DMS 273 treated with DMSO at 0.1 percent for 48 hours (cell line): ENCODE measurements at places on chromosomes 7 and 10.

GRCh38 chr7:15490291-15490690 lies 71.5 kb downstream of the AGMO start:
- DNase-seq, result no peak

- no peak for DNase-seq
These were observed 4.4 kb upstream of the STEAP4 start for GRCh38 chr7:88310956-88311674.

GRCh38 chr10:77680065-77680464 lies 42.5 kb upstream of the KCNMA1 start:
- no peak for DNase-seq

DNA sequence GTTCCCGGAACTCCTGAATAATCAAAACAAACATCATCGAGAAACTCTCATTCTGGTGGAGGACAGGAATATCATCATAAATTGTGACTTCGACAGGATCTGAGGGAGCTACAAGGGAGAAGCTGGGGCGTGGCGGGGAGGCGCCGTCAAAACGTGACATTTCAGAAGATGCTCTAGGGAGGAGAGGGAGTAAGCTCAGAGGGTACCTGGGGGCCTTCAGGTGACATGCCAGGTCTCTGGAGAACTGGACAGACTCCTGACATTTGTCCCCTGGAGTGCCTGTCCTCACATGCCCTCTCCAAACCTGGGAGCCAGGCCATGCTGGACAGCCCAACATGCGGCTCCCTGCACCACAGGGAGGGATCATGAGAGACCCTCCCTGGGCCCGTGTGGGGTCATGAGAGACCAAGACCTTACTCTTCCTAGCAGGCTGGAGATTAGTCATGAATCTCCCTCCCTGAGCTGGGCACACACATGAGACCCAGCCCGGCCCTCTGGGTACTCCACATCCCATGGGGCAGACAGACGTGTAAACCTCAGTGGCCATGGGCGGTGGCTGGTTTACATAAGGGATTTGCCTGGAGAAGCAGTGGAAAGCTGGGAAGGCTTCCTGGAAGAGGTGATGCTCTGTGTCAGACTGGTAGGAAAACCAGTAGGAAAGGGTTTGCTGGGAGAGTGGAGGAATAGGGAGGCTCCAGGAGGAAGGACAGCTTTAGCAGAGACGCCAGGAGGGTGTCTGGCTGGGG lies 81.0 kb downstream of the MYL10 start:
- DNase-seq, result no peak

GRCh38 chr7:99196536-99197258 lies 11.2 kb downstream of the KPNA7 start:
- no peak for DNase-seq

DNA sequence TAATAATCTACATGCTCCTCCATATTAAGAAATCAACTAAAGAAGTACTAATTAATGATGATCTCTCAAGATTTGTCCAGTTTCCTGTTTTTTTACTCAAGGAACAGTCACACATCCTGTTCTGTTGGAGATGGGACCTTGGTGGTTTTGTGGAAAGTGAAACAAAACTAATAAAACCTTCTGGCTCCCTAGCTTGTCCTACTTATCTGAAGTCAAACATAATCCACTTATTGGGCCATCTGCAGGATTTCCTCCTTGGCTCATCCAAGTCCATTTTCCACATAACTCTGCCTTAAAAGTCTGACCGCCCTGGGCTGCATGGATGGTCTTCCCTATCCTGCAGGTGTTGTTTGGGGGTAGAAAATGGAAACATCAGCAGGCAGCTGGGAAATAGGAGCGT lies 39.4 kb upstream of the TARP start:
- no peak for DNase-seq

DNA sequence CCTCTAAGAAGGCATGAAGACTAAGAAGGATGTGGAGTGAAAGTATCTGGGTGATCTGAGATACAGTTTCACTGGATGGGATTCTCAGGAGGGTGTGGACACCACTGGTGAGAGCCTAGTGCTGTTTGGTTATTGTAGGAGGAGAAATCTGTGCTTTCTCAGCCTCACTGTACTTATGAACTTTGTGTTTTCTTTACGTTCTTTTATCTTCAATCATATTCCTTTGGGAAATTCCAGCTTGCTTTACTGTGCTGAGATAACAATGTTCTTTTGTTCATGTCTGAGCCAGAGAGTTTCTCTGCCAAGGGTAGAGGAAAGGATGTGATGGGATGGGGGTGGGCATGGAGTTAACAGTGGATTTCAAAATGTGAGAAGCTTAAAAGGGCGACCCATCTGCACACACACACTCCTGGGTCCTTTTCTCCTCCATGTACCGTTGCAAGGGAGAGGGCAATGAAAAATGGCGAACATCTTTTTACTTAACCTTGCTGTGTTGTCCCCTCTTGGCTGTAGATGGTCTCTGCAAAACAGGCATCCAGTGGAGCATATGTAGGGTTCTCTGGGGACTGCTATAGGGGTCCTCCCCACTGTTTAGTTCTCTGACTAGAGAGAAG lies 25.0 kb upstream of the TAX1BP1 start:
- no peak for DNase-seq

- DNase-seq, result no peak
These were observed 53.9 kb downstream of the AP3M1 start for GRCh38 chr10:74096777-74097176.

DNA sequence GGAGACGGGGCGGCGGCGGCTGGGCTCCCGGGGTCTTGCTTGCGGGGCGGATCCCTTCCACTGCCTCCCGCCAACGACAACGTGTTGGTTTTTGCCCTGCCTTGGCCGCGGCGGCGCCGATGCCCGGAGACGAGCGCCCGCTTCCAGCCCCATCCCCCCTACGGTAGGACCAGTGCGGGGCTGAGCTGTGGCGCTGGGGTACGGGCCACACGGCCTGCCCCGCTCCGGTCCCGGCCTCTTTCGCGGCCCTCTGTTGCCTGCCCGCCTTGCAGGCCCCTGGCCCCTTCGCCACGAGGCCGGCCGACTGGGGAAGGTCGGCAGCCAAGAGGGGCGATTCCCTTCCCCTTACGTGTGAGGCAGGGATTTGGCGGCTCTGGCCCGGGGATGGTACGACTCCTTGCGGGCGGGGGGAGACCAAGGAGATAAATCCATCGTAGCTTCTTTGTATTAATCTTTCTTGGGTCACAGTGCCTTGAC lies 488 bp downstream of the EIF4H start:
- DNase-seq, result no peak

DNA sequence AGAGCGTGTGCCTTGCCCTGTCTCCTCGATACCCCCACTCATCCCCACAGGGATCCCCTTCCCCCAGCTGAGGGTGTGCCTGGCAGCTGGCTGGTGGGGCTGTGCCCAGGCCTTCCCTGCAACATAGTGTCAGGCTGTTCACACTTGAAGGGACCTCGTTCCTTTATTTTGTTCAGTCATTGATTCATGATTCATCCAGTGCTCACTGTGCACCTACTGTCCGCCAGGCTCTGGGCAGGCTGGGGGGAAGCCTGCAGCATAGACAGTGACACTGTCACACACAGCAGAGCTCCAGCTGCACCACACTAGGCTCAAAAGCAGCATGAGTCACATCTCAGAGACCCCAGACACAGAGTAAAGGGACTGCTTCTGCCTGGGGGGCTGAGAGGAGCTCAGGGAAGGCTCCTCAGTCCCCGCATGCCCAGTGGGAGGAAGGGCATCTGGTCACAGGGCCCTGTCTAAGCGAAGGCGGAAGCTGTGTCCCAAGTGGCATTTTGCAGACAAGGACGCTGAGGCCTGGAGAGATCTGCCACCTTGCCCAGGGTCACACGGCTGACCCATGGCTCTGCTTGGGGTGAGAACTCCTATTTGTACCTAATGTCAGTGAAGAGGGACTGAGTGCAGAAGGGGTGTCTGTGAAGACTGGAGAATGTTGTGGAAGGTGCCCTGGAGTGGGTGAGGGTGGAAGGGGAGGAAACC lies 27.9 kb downstream of the CDH23 start:
- DNase-seq, result no peak

GRCh38 chr7:157996359-157997079 lies 591.1 kb downstream of the PTPRN2 start:
- peak; percentile 70 for DNase-seq

DNA sequence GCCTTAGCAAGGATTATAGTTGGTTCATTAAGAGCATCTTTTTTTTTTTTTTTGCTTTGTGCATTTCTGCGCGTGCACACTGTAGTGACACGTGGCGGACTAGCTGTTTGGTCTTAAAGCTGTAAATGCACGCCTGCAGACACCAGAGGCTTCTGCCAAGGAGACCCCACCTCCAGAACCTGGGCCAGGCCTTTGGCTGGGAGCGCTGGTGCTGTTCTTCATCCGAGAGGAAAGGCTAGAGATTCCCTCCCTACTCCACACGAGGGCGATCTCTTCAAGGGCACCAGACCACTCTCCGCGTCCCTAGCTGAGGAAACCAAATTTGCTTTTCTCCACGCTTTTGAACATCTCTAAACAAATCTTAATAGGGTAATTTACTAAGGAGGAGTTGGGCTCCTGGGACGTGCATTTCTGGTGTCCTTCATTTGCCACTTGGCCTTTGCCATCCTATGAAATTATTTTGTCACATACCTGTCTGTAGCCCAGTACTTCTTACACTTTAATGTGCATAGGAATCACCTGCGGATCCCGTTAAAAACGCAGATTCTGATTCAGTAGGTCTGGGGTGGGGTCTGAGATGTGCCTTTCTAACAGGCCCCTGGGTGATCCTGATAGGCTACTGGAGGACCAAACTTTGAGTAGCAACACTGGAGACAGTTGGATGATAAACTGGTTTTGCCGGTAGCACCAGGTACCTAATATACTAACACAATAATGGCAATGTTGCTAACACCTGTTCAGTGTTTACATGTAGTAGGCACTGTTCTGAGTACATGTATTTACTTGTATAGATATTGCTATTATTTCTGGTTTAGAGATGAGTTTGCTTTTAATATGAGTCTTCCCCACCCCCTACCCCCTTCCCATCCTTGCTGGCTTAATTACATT lies 1.3 kb upstream of the SLC26A5 start:
- DNase-seq, result peak; percentile 71

GRCh38 chr7:36795451-36796021 lies 71.2 kb upstream of the AOAH start:
- DNase-seq, result no peak

DNA sequence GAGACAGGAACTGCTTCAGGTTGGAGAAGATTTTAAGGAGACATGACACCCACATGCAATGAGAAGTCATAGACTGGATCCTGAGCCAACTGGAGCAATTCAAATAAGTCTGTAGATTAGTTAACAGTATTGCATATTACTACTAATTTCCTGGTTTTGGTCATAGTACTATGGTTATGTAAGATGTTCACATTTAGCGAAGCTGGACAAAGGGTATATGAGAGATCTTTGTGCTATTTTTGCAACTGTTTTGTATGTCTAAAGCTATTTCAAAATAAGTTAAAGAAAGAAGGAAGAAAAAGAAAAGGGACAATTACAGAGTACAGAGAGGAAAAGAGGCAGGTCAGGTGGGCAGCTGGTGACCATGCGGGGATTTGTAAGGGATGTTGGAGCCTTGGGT lies 116.5 kb upstream of the SVIL start:
- no peak for DNase-seq

DNA sequence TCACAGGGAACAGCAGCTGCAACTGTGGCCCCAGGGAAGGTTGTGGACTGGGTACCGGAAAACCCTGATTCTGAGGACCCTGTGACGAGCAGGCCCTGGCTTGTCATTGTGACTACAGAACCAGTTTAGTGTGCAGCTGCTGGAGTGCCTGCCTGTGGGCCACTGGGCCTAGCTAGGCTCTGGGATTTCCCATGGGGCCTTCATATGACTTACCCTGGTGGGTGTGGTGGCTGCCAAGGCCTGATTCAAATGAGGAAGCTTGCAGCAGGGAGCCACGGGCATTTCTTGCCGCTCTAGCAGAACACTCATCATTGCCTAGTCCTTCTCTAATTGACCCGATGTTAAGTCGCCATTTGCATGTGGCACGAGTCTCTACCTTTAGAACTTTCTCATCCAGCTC lies 14.7 kb upstream of the CAMK2G start:
- no peak for DNase-seq

DNA sequence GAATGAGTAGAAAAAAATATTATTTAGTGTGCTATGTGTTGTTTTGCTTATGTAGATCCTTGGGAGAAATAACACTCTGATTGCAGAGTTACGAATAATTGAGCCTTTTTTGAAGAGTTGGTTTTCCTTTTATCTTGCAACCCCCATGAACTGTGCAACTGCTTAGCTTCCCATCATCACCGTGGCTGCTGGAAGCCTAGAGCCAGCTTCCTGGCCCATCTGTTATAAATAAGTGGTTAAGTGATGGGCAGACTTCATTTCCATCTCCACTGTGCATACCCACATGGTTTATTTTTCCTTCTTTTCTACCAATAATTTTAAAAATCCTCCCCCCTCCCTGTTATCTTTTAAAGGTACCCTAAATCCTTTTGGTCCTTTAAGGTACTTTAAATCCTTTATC lies 554.9 kb upstream of the GALNT17 start:
- peak; percentile 89 for DNase-seq

DNA sequence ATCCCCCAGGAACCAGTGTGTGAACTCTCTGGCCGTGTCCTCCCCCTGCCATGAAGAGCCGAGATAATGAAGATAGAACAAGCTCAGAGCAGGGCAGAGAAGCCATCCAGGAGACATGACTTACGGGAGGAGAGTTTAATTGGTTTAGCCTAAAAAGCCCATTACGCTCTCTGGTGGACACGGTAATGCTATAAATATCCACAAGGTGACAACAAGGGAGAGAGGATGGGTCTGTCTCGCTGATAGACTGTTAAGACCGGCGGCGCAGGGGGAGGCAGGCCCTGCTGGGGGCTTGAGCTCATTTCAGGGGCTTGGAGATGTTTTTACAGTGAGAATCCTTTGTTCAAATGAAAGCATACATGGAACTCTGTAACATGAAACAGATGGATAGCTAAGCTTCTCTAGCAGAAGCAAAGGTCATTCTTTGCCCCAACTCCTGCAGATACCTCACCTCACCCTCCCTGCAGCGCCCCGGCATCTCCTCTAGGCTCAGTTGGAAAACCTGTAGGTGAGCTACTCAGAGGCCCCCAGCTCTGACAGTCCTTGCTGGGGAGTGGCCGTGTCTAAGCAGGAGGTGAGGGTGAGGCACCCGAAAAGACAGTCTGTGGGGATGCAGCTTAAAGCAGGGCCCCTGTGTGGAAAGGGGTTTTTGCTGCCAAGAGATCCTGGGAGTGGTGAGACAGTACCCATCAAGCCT lies 40.8 kb upstream of the LOXL4 start:
- DNase-seq, result no peak

GRCh38 chr7:89549768-89550167 lies 604.5 kb upstream of the STEAP1 start:
- no peak for DNase-seq
